Muscle of back (tissue), 13 donors: ENCODE measurements at places on chromosomes 7 and 10.

DNA sequence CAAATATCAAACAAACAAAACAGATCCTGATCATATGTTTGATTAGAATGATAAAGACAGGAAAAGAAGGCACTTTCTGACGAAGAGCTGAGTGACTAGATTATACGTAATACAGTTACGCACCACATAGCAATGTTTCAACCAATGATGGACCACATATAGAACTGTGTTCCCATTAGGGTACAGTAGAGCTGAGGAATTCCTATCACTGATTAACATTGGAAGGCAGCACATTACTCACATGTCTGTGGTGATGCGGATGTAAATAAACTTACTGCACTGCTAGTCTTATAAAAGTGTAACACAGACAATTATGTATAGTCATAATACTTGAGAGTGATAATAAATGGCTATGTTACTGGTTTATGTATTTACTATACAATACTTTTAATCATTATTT lies 98.3 kb downstream of the PTN start:
- no peak for DNase-seq

DNA sequence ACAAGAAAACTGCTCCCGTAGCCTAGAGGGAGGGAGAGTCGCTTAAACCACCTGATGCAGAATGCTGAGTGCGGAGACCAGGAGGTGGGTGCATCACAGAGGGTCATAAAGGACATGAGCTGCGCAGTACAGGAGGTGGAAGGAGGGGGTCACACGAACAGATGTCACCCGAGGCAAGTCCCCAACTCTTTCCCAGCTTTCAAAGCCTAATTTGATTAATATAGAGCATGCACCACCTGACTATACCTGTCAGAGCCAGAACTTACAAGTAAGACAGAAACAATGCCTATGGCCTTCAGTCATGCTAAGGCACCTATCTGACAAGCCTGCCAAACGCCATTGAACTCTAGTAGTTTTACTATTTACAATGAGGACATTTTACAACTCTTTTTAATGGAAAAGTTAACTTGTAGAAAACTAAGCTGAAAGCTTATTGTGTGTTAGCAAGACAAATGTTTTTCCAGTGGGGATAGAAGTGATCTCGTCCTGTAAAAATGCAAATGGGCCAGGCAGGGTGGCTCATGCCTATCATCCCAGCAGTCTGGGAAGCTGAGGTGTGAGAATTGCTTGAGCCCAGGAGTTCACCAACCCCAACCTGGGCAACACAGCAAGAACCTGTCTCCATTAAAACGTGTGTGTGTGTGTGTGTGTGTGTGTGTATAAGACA lies 1.1 kb upstream of the VOPP1 start:
- no peak for DNase-seq

DNA sequence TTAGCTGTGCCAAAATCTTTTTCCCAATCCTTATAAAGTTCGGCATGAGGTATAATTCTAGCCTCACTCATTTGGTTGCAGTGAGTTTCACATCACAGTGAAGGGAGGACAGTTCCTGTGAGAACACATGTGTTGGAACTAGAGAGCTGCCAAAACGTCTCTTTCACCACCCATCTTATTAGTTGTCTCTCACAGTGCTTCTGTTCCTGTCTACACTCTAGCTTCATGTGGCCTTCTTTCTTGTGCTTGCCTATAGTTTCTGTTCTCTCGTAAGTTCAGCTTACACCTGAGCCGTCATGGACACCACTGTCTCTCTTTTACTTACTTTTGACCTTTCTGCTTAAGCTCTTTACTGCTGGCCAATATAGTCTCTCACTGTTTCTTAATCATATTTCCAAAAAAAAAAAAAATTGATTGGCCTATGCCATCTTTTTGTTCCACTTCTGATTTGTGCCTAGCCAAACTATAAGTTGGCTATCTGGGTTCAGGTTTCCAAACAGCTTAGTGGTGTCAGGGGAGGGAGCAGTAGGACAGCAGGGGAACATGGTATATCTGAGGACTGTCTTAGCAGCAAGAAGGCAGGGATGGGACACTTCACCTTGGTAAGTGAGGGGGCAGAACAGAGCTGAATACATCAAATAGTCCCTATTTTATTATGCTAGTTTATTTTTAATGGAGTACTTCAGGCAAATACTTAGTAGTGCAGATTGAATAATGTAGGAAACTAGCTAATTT lies 38.0 kb downstream of the ZNRF2 start:
- DNase-seq = peak; percentile 64

DNA sequence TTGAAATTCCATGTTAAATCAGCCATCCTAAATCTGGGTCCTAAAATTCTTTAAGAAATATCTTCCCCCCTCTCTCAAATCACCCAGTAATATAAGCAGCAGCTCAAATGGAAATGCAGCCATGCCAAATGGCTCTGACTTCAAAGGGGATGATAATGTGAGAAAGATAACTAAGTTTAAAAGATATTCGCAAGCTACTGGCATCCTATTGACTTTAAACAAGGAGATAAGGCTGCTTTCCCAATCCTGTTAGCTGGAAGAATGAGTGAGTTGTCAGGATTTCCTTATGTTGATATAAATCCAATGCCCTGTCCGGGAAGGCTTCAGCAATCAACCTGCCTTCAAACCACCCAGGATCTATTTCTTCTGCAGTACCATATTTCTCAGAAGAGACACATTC lies 172.0 kb downstream of the FANK1 start:
- DNase-seq = no peak

DNA sequence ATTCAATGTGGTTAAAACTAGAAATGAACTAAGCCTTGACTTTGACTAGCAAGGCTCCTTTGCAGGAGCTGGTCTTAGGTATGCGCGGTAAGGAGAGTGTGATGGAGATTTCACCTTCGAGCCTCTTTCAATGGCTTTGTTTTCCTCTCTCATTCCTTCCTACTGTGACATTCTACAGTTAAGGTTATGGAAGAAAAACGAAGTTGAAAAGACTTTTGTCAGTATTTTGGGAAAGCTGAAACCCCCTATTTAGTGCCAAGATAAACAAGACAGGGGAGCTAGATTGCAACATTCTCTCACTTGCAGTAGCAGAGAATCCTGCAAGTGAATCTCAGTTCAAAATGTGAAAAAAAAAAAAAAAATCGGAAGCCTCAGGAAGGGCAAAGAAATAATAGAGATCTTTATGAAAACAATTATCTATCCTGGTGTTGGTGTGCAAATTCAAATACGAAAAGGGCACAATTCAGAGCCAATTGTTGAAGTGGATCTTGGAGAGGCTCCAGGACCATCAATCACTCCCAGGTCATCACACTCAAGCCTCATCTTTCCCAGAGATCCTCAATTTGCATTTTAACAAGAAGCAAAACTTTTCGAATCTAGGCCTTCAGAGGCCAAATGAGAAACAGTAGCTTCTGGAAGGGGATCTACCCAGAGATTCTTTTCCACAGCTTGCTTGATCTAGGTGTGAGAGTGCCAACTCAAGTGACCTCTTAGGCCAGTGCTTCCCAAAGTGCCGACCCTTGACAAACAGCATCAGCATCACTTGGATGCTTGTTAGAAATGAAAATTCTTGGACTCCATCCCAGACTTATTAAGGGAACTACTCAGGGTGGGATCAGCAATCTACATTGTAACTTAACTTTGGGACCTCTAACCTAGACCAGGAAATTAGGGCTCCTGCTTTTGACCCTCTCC lies 163.8 kb downstream of the INHBA start:
- peak; percentile 17 for DNase-seq

- DNase-seq = peak; percentile 99
These were observed at the start of gene TMEM106B for GRCh38 chr7:12211054-12211710. Gene TMEM106B (plus strand): TSS chr7:12211294. CDS start chr7:12214811, 3,517 bp downstream.

DNA sequence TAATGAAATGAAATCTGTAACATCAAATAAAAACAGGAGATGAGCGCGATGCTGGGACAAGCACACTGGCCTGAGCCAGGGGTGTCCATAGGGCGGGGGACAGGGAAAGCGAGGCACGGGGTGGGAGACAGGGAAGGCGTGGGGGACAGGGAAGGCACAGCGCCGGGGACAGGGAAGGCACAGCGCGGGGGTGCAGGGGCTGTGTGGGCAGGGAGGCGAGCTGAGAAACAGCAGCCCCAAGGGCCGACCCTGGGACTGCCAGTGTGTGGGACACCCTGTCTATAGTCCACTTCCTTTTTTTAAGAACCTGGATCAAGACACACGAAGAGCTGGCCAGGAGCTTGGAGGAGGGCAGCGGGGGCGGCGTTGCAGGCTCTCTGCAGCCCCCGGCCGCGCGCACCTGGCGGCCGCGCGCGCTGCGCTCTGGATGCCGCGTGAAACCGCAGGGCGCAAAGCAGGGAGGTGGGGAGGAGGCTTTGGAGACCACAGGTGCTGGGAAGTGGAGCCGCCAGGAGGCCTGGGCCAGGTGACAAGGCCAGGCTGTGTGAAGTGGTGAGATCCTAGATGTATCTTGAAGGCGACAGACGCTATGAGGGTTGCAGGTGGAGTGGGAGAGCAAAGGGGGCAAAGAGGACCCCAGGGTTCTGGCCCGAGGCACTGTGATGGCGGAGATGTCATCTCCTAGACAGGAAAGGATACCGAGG lies 157.7 kb downstream of the COBL start:
- no peak for DNase-seq

DNA sequence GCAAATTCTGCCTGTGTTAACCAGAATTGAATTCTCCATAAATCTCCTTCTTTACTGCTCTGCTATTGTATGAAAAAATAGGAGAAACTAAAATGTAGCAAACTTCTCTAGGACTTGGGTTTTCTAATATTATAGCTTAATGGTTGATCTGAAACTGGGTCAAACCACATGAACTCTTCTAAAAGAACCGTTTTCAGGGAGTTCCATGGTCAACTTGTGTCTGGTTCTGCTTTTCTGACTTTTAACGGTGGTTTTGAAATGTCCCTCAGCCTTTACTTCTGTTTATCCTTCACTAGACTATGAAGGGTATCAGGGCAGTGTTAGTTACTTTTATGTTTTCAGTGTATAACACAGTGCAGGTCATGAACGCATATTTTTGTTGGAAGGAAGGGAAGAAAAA lies 242.2 kb downstream of the TSPAN12 start:
- DNase-seq = no peak

GRCh38 chr10:86556532-86556931 lies 34.9 kb upstream of the WAPL start:
- no peak for DNase-seq

GRCh38 chr10:122707535-122707934 lies 7.9 kb upstream of the C10orf120 start:
- no peak for DNase-seq

- DNase-seq = no peak
These were observed 24.0 kb upstream of the RBM33 start for GRCh38 chr7:155620497-155620896.

GRCh38 chr10:11881030-11881476 lies 57.9 kb downstream of the PROSER2 start:
- no peak for DNase-seq

DNA sequence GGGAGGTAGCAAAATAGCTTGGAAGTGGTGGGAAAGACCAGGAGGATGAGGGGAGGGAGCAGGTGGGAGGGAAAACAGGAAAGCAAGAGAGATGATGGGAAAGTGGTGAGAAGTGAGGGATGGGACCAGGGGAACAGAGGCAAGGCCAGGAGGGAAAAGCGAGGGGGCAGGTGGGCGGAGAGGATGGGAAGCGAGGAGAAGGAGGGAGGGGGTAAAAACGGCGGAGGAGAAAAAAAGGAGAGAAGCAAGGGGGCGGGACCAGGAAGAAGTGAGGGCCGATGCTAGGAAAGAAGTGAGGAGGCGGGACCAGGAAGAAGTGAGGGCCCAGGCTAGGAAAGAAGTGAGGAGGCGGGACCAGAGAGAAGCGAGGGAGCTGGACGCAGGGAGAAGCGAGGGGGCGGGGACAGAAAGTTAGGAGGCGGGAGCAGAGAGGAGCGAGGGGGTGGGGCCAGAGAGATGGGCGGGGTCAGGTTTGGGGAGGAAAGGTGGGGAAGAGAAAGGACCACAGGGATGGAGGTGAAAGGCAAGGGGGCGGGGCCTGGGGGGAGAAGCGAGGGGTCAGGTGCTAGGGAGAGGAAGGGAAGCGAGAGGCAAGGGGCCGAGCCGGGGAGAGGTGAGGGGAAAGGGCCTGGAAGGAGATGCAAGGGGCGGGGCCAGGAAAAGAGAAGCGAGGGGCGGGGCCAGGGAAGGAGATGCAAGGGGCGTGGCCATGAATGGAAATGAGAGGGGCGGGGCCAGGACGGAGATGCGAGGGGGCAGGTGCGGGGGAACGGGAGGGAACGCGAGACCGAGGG lies 984 bp downstream of the SMURF1 start:
- DNase-seq = peak; percentile 89

GRCh38 chr10:31320550-31321211 lies 1.7 kb downstream of the ZEB1 start:
- DNase-seq = peak; percentile 90

GRCh38 chr10:106832846-106833245 lies 331.7 kb downstream of the SORCS1 start:
- DNase-seq = no peak

GRCh38 chr10:73253225-73253555 lies 746 bp upstream of the MRPS16 start:
- no peak for DNase-seq

GRCh38 chr10:30825495-30825894 lies 195.9 kb upstream of the LYZL2 start:
- DNase-seq = no peak

DNA sequence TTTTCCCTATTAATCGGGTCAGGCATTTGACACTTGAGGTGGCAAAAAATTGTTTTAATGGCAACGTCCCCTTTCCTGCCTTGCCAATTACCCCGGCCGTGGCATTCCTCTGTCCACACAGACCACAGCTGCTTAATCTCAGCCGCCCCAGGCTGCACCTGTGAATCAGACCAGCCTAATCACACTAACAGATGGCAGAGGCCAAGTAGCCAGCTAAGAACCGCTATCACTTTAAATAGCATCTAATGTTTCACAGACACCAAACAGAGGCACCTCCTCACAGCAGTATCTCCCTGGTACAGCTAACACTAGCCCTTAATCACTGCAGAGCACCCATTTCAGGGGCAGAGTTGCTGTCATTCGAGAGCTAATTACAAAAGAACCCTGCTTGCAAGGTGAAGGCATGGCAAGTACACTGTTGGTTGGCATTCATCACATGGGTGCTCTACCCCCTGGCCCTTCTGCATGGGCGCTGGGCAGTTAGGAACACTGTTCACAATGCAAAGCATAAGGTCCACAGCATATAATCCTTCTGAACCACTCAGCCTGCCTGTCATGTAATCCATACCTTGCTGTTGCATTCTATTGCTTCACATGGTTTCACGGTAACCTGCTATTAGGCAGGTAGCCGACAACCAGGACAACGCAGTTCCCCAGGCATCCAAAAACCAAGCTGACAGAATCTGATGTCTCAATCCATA lies 38.8 kb downstream of the FGFR2 start:
- DNase-seq = no peak

GRCh38 chr10:92544296-92544695 lies 29.6 kb downstream of the IDE start:
- no peak for DNase-seq

DNA sequence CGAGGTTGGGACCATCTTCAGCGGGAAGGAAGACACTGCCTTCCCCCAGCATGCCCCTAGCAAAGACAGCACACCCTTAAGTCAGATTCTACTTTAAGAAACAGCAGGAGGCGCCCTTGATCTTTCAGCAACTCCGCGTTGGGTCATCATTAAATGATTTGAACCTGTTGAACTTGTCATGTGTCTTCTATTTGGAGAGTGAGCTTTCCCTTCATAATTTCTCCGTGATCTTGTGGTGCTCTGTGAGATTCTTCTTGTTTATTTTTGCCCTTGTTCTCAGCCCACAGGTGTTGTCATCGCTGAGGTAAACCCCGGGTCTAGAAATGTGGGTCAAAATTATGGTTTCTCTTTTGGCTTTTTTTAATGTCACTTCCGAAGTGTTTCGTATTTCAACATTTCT lies 49.5 kb upstream of the PITRM1 start:
- DNase-seq = no peak
